ENCODE measurements at places on chromosomes 3 and 15. TPM values are rescaled to one million over a fixed set of nuclear protein-coding genes. Genes with fewer than 3 reads are reported as not detected.
A peak's percentile ranks its signal among the peaks of the same experiment; 100 is the strongest.

- no peak for DNase-seq
Measured at GRCh38 chr3:4310971-4311370, 7.8 kb downstream of the SETMAR start.

DNA sequence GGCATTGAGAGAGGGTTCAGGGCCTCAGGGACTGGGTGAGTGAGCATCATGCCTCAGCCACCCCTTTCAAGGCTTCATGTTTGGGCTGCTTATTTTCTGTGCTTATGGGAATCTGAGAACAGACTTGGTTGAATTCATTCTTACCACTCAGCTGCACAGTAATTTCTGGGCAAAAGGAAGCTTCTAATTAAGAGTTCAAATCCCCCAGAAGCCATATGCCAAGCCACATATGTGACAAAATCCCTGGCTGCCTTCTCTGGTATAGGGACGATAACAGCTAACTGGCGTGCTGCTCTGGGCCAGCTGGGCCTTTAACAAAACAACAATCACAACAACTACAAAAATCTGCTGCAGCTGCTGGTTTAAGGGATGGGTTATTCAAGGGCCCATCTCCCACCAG lies 181.0 kb upstream of the ANKRD28 start:
- no peak for DNase-seq

- peak; percentile 64 for DNase-seq
Measured at GRCh38 chr3:38348903-38349302, 2.3 kb downstream of the XYLB start.

The SKOR1 gene
- total RNA-seq, result 0.09 TPM

The GOLGA6L4 gene
- total RNA-seq, result 0.74 TPM

- no peak for DNase-seq
Measured at GRCh38 chr15:88591384-88591783, 29.8 kb upstream of the AEN start.

GRCh38 chr15:68536331-68537095 lies 42.3 kb upstream of the CORO2B start:
- DNase-seq, result peak; percentile 87

The PRICKLE2 gene
- total RNA-seq, result 18.7 TPM

DNA sequence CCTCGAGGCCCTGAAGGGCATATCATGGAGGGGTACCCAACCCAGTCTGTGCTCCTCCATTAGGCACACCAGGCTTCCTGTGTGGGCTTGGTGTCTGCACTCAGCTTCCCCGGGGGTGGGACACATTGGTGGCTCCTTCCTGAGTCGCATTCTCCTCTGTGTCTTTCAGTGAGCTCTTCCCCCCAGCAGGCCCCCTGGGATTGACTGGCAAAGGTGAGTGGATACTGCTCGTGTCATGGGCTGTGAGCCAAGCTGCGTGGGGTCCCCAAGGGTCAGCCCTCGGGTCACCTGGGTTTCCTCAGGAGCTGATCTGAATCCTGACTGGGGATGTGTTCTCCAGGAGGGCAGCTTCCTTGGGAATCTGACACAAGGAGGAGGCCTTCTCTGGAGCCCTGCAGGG lies 231.0 kb downstream of the SNRPN start:
- DNase-seq, result no peak

- DNase-seq, result no peak
Measured at GRCh38 chr3:129404610-129405009, 23.8 kb downstream of the EFCAB12 start.

GRCh38 chr3:178767581-178767980 lies 231.3 kb downstream of the KCNMB2 start:
- no peak for DNase-seq

DNA sequence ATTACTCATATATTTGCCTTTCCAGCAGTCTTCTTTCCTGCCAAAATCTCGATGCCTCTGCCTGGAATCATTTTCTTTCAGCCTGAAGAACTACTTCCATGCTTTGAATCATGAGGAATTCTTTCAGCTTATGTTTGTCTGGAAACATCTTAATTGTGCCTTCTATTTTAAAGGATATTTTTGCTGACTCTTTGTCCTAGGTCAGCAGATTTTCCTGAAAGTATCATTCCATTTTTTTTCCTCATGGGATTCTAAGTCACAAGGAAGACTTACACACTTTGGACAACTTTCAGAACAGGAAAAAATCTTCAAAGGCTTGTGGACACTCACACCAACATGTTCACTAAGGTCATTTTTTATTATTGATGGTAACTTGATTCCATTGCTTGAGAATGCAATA lies 10.1 kb downstream of the PRR23E start:
- no peak for DNase-seq

The CYP8B1 gene
- not detected for total RNA-seq

The PSTPIP1 gene
- not detected for total RNA-seq

DNA sequence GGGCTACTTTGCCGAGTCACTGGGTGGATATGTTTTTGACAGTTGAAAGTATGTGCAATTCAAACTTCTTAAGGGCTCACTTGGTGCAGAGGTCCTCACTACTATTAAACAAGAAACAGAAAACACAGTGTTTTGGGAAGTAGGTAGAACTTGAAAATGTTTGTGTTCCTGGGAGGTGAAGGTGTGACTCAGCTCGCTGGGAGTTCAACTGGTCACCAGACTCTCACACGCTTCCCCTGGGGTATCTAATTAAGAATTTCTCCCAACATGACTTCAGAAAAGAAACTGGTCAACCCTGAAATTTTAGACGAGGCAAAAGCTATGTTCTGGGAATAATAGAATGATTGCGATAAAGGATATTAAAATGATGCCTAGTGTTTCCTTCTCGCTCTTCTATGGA lies 1039.8 kb upstream of the SEMA6D start:
- no peak for DNase-seq

DNA sequence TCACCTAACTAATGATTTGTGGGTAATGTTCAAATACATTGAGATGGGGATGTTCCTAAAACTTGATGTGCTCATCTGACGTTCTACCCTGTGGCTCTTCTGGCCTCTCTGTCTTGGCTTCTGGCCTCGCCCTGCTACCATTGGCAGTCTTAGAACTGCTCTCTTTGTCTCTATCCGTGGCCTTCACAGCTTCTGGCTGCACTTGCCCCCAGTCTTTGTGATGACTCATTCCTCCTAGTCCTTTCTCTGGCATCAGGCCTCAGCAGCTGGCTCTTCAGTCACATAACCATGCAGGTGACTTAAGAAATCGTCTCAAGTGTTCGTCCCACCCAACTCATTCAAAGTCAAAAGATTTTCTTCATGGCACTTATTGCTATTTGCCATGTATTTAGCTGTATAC lies 188.1 kb downstream of the BBX start:
- no peak for DNase-seq

The ALAS1 gene
- 32.4 TPM for total RNA-seq

- no peak for DNase-seq
Measured at GRCh38 chr3:32712506-32713055, 27.6 kb downstream of the CNOT10 start.

- no peak for DNase-seq
Measured at GRCh38 chr15:51240066-51240465, 98.3 kb downstream of the CYP19A1 start.

- no peak for DNase-seq
Measured at GRCh38 chr3:45955706-45956105, 12.4 kb downstream of the CXCR6 start.

- DNase-seq, result no peak
Measured at GRCh38 chr15:70171256-70171886, 73.7 kb upstream of the TLE3 start.

GRCh38 chr15:78093242-78094020 lies 1.1 kb downstream of the SH2D7 start:
- peak; percentile 72 for DNase-seq

GRCh38 chr3:106184540-106185457 lies 316.0 kb upstream of the CBLB start:
- no peak for DNase-seq

DNA sequence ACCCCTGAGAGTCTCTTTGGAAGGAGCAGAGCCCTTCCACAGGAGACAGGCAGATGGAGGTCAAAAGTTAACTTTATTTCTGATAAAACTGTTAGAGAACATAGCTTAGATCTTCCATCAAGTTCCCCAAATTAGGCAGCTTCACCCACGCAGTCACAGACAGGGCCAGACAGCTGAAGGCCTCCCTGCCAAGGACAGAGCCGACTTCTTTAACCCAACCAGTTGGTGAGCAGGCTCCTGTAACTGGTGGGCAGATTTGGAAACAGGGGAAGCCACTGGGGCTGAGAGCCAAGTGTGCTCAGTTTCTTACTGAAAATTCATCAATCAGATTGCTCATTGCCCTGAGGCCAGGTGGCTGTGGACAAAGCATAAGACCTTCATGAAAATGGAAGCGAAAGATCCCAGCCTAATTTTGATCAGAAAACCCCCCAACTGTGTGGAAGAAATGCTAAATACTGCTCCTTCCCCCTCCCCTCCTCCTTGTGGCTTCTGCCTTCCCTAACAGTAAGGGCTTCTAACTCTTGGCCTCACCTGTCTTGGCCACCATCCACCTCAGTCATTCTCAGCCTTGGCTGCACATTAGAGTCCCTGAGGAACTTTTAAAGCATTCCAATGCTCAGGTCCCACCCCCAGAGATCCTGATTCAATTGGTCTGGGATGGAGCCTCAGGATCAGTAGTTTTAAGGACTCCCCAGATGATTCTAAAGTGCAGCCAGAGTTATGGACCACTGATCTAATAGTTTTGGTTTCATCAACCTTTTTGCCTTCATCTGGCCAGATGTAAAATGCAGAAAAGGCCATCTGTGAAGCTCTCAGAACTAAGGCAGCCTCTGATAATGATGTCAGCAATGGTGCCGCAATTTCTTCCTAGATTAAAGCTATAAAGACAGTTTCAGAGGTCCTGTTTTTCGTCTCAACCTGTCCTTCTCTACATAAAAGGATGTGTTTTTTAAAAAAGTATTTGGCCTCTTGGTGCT lies 11.5 kb downstream of the CLRN1 start:
- no peak for DNase-seq

The CCR3 gene
- not detected for total RNA-seq

The SEMA6D gene
- total RNA-seq, result 1.8 TPM

- no peak for DNase-seq
Measured at GRCh38 chr15:80636675-80637074, 58.4 kb upstream of the ABHD17C start.

The NPAP1 gene
- total RNA-seq, result not detected

GRCh38 chr3:171842864-171843518 lies at the start of gene TMEM212:
TSS of gene TMEM212 (plus strand) at chr3:171843349. CDS start at chr3:171843384, 35 bp downstream.
- DNase-seq, result no peak

DNA sequence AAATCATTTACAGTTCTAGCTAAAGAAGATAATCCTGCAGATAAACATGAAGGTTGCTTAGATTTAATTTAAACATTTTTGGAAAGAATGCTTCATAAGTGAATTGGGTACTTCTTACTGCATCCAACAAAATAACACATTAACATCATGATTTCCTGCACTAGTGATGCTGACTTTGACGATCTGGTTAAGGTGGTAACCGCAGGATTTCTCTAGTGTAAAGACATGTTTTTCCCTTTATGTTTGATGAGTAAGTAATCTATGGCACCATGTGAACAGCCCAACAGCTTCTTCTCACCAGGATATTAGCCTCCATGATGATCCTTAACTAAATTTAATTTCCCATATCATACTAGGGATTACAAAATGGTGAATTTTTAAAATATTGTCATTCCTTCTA lies 14.1 kb downstream of the SPPL2A start:
- DNase-seq, result no peak

The DOCK3 gene
- total RNA-seq, result 0.13 TPM

DNA sequence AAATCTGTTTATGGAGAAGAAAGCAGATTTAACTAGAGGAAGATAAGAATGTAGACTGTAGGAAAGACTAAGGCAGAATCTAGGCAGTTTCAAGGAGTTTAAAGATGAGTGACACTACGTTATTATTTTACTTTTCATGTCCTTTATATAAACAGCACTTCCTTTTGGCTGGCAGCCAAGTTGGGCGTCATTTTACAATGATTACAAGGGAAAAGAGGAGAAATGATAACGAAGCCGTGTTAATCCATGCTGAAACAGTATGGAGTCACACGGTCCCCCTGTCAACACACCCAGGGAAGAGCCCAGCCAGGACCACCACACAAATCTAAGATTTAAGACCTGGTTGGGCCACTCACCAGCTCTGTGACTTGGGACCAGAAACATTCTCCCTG lies 83.7 kb upstream of the NEO1 start:
- DNase-seq, result no peak

GRCh38 chr15:37102305-37103162 lies 2.2 kb upstream of the MEIS2 start:
- DNase-seq, result no peak

The MST1R gene
- total RNA-seq, result 0.20 TPM

The DNAJA4 gene
- 0.14 TPM for total RNA-seq

The TEX55 gene
- not detected for total RNA-seq

GRCh38 chr3:45595364-45596195 lies 1.0 kb downstream of the LIMD1 start:
- DNase-seq, result no peak

The SLC28A1 gene
- not detected for total RNA-seq

GRCh38 chr3:46143951-46144473 lies 64.1 kb downstream of the CCR1 start:
- DNase-seq, result no peak

DNA sequence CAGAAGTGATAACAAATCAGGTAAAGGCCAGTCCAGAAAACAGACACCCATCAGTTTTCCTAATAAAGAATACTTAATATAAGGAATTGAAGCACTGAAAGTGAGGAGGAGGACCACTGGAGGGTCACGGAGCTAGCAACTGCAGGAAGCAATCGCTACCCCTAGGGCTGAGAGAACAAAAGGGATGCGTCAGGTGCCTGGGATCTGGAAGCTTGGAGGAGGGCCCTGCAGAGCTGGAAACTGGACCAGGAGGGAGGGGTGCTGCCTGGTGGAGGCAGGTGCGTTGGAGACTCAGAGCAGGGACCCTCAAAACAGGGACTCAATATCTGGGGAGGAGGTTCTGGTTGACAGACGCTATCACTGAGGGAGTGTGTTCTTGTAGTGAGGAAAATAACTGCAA lies 308.1 kb upstream of the RASGRP1 start:
- DNase-seq, result no peak

The SLC33A1 gene
- 20.7 TPM for total RNA-seq

DNA sequence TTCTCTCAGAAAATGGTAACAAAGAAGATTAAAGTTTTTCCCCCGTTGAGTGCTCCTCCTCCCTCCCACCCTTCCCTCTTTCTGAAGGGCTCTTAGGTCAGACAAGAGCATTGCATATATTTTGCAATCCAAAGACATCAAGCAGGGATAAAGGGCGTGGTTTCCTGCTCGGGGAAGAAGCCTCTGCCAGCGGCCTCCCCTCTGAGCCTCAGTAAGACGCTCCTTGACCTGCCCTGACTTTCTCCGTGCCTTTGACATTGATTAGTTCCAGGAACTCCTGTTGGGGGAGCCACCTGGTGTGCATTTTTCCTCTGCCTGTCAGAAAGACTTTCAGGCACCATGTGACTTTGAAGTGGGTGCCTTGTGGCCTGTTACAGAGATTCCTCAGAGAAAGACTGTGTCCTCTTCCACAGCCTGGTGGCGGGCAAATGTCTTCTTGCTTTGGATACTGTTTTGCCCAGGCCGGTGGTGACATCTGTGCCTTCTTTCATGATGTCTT lies 87.2 kb upstream of the TBL1XR1 start:
- no peak for DNase-seq

The UBA3 gene
- 60.0 TPM for total RNA-seq

- no peak for DNase-seq
Measured at GRCh38 chr3:106135451-106136160, 266.8 kb upstream of the CBLB start.

The SUCNR1 gene
- total RNA-seq, result not detected

- no peak for DNase-seq
Measured at GRCh38 chr15:25773248-25773647, 89.9 kb downstream of the ATP10A start.

- peak; percentile 67 for DNase-seq
Measured at GRCh38 chr15:38696109-38696727, 131.6 kb upstream of the RASGRP1 start.
